ENCODE measurements at places on chromosomes 7 and 10. TPM values are rescaled to one million over a fixed set of nuclear protein-coding genes. Genes with fewer than 3 reads are reported as not detected.

The NME8 gene
- polyA plus RNA-seq = 1.3 TPM

The MYL10 gene
- not detected for polyA plus RNA-seq

The CHN2 gene
- 4.6 TPM for polyA plus RNA-seq

The SMKR1 gene
- polyA plus RNA-seq = 1.4 TPM

Data from spleen (tissue), 13 donors.